ENCODE measurements at places on chromosomes 16 and 17. TPM values are rescaled to one million over a fixed set of nuclear protein-coding genes. Genes with fewer than 3 reads are reported as not detected.

The NKD1 gene
- polyA plus RNA-seq: 2.8 TPM

The RNF151 gene
- 0.10 TPM for polyA plus RNA-seq

The PRDM7 gene
- polyA plus RNA-seq: not detected

The GAS2L2 gene
- polyA plus RNA-seq: not detected

The CTRB1 gene
- polyA plus RNA-seq: 16.8 TPM

The TANGO6 gene
- polyA plus RNA-seq: 3.0 TPM

The TOM1L1 gene
- 61.7 TPM for polyA plus RNA-seq

The ANKRD40CL gene
- 191 TPM for polyA plus RNA-seq

The SCIMP gene
- polyA plus RNA-seq: 8.8 TPM

The GUCY2D gene
- polyA plus RNA-seq: not detected

The ATP6V0D1 gene
- 214 TPM for polyA plus RNA-seq

DNA sequence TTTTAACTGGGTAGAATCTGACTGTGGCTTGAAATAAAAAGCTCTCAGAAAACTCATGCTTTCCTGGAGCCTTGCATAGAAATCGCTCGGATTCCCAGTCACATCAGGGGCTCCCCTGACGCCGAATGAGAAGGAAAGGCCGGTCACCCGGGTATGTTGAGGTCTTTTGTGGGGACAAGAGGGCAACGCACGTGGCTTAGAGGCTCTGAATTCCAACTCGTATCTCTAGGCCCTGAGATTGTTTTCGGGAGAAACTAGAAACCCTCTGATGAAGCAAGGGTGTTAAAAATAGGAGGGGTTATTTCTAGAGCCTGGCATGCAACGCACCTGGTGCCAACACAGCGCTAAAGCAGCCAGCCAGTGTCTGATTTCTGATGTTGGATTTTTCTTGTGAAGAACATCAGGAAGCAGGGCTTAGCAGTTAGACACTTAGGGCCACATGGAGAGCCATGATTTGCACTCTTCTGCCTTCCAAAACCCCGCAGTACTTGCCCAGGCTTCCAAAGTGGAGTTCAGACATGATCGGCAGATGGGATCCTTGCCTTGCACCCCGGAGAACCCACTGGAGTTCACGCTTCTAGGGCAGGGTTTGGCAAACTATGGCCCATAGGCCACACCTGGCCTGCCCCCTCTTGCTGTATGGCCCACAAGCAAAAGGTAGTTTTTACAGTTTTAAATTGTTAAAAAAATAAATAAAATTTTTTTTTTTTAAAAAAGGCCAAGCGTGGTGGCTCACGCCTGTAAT lies 12.6 kb downstream of the CACNG1 start:
- DNase-seq: no peak

GRCh38 chr16:86980644-86981043 lies 336.5 kb downstream of the C16orf95 start:
- DNase-seq: peak; percentile 46

DNA sequence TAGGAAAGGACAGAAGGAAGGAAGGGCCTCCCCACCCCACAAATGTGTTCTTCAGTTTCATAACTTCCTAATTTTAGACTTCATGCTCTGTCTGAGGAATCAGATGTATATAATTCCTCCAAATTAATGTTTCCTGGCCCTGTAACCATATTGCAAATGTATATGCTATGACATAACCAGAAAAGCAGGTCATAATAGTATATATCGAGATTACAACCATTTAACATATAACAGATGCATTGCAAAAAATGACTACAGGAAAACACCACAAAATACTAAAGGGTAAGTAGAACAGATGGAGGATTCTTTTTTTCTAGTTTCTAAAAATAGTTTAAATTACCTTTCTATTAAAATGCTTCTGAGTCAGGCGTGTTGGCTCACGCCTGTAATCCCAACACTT lies 3.1 kb upstream of the EXOC7 start:
- DNase-seq: no peak

DNA sequence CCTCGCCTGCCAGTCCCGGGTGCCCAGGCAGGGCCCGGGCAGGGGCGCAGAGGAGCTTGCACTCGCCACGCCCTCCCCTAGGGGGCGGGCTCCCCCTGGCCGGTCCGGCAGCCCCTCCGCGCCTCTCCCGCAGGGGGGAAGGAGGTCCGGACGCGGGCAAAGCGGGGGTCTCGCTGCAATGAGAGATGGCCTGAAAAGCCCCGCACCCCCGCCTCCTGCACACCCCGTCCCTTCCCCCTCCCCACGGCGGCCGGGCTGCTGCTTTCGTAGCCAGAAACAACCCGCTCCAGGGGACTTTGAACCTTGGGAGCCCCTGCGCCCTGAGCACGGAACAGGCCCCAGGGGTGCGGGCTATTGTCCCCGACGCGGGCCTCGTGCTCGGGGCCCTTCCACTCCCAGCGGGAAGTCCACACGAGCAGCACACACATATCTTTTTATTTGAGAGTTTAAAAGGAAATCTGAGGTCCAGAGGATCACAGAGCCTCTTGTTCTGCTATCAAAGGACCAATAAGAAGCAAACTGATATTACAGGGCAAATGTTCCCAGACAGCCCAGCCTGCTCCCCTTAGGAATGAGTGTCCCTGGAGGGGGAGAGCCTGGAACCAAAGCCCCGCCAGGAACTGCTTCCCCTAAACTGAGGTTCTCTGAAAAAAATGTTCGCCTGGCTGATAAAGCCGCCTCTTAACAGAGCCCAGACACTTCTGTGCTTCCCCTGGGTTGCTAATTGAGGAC lies 5.8 kb upstream of the CBX4 start:
- peak; percentile 75 for DNase-seq

DNA sequence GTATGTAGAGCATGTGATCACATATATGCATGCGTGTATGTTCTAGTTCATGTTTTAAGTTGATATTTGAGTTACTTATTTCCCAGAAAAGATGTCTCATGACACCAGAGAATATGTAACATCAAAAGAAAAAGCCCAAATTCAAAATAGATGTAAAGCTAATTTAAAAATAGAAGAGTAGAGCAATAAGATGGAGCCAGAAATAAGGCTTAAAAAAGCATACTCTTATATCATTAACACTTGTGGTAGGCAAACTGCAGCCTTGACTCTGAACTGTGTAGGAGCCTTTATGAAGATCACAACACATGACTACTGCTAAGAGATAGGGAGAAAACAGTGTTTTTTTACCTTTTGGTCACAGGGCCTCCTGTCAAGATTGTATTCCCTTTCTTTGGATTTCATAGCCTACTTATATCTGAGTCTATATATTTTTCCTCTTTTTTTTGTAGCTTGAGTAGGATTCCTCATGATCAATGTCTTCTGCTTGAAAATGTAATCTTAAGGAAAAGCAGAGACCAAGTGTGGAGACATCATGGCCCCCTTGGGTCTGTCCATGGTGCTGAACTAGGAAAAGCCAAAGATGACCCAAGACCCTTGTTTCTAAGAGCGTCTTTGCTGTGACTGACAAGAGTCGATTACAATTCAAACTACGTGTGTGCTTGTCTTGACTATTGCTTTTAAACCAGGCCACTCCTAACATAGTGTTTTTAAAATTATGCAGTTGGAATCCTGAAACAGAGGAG lies 390.4 kb downstream of the SHISA9 start:
- no peak for DNase-seq

DNA sequence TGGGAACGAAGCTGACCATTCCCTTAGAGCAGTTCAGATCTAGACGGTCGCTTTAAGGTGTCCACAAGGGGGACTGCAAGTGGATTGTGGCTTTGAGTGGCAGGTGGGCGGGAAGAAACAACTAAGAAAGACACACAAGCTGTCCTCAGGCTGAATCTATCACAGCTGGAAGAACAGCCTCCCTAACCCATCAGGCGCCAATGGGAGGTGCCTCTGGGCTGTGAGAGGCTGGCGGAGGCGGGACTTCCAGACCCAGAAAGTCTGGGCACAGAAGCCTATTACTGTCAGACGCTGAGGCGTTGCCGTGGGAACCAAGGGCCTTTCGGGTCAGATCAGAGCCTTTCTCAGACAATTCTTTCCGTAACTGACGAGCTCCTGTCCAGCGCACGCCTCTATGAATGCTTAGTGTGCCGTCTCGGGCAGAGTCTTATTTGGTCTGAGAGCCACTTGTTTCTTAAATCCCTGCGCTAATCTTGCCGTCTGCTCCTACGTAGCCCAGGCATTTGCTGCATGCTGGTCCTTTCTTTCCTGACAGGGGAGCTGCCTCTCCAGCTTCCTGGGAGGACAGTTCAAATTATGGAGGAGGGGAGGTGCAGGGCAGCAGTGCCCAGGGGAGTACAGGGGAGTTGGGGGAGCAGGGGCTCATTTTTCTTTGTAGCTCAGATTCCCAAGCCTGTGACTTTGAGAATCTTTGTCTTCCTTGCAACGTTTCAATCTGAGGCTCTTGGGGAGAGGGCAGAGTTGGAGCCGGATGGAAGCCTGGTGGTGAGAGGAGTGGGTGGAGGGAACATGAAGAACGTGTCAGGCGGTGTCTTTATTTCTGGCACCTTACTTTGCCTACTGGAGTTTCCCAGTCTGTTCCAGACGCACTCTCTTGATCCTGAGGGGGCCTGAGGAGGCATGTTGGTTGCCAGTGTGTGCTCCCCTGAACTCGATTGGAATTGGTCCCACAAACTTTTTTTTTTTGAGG lies 618.7 kb downstream of the KCNJ18 start:
- DNase-seq: no peak

GRCh38 chr17:73506470-73507435 lies 137.5 kb downstream of the SDK2 start:
- no peak for DNase-seq

GRCh38 chr17:38464723-38465390 lies 36.6 kb downstream of the ARHGAP23 start:
- peak; percentile 97 for DNase-seq

GRCh38 chr17:78313735-78314648 lies 45.9 kb downstream of the SOCS3 start:
- peak; percentile 85 for DNase-seq

GRCh38 chr17:55607731-55608341 lies 96.6 kb upstream of the SMIM36 start:
- peak; percentile 96 for DNase-seq

DNA sequence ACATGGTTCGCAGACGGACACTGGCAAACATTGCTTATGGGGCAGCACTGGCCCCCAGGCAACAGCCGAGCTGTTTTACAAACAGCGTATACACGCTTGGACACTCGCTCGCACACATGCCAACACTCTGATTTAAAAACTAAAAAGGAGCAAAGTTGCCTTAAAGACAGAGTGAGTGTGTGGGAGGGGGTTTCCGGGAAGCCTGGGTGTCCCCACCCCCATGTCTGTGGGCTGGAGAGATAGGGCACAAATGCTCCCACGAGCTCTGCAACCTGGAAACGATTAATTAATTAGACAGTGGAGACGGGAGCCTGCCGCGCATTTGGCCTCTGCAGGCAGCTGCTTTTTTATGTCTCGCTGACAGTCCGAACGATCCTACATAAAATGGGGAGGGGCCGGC lies 107.9 kb upstream of the ZNF469 start:
- peak; percentile 46 for DNase-seq

DNA sequence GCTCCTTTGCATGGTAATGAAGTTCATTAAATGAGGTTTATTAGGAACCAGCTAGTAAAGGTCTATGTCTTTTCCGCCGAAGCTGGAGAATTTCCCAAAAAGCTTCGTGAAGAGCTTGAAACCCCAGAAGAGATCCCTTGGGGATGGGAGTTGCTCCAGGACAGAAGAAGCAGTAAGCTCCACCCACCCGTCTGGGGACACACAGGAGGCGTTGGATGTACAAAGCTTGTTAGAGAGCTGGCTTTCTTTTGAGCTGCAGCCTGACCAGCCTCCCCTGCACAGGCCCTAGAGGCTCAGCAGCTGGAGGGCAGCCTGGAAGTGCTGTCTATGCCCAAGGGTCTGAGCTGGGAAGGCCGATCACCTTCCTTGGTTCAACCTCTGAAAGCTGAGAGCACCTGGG lies 147.4 kb upstream of the SDK2 start:
- no peak for DNase-seq

- no peak for DNase-seq
Measured at GRCh38 chr16:84218176-84218823, 21.5 kb downstream of the KCNG4 start.

- DNase-seq: no peak
Measured at GRCh38 chr16:56742030-56742984, 12.4 kb downstream of the NUP93 start.

- DNase-seq: no peak
Measured at GRCh38 chr16:84518804-84519341, 14.4 kb upstream of the MEAK7 start.

DNA sequence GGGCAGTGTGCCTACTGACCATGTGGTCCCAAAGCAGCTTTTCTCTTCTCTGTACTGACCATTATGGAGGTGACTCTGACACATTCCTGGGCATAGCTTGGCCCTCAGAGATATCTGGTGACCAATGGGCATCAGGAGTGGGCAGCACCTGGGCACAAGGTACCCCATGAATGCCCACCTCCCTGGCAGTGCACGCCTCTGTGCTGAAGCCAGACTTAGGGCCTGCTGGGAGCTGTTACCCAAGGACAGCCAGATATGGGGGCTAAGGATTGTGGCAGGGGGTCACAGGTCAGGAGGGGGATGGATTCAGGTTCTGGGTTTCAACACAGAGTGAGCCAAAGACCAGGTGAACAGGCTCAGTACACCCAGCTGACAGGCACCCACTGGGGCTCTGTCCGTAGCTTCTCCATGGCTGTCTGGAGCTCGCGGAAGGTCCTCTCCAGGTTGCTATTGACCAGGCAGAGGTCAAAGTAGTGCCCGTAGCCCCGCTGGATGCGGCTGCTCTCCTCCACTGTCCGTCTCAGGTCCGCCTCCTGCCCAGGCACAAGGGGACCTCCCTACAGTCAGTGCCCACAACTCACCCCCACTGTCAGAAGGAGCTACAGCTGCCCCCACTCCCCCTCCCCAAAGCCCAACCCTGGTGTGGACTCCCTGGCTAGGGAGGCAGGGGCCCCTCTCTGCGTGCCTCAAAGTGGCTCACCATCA lies 29.7 kb downstream of the MPP2 start:
- no peak for DNase-seq

DNA sequence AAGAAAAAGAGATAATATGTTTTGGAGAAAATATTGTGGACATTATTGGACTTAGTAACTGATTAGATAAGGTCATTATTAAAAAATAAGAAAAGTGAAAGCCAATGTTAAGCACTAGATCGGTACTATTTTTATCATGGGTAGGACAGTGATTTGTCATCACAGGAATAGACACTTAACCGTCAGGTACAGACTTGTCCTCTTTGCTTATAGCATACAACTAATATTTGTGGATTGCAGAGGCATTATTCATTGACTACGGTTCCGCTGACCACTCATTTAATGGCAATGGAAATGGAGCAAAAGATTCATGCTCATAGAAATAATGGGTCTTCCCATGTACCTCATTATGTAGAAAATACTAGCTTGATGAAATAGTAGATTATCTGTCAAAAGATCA lies 596.3 kb upstream of the CA10 start:
- DNase-seq: no peak

DNA sequence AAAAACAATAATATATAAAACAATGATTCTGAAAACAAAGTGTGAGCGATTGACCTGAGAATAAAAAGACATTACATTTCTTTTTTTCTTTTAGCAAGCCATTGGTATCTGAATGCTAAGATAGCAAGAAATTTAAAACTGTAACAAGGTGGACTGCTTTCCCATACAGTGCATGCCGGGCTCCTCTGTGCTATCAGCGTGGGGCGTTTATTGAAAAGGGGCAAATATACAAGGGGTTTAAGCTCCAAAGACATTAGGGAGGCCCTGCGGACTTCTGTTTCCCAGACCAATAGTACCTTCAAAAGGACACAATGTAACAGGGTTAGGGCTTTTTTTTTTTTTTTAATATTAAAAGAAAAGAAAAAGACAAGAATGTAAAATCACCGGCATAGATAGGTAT lies 261.3 kb downstream of the ZFHX3 start:
- DNase-seq: no peak

- no peak for DNase-seq
Measured at GRCh38 chr17:27760069-27760885, 40.1 kb downstream of the NOS2 start.

All from sigmoid colon (tissue), 7 donors.